HTR-8/SVneo (cell line): ENCODE measurements at places on chromosomes 3 and 15.

- DNase-seq, result no peak
Observed at GRCh38 chr3:126019683-126020082, 50.7 kb downstream of the ROPN1B start.

GRCh38 chr3:173138026-173138425 lies 3.0 kb downstream of the SPATA16 start:
- DNase-seq, result no peak

GRCh38 chr3:16103472-16103871 lies 71.0 kb upstream of the GALNT15 start:
- DNase-seq, result no peak

DNA sequence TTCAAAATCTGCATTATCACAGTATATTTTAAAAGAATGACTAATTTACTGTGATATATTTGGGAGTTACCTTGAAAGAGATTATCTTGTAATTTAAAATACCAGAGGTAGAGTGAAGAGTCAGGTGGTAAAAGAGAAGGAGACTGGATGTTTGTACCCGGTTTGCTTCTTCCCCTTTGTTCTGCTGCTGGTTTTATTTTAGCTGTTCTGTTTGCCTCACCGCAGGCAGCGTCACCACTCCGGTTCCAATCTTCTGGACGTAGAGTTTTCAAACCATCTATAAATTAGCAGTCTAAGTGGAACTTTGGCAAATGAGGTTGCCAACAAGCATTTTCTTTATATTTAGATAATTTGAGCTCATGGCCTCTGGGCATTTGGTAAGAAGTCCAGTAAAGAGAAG lies 38.2 kb downstream of the PPARG start:
- no peak for DNase-seq

DNA sequence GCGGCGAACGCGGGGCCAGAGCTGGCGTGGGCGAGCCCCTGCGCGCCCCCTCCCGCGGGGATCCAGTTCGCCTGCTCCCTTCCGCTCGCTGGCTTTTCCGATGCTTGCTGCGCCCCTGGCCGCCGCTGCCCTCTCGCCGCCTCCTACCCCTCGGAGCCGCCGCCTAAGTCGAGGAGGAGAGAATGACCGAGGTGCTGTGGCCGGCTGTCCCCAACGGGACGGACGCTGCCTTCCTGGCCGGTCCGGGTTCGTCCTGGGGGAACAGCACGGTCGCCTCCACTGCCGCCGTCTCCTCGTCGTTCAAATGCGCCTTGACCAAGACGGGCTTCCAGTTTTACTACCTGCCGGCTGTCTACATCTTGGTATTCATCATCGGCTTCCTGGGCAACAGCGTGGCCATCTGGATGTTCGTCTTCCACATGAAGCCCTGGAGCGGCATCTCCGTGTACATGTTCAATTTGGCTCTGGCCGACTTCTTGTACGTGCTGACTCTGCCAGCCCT lies 721 bp downstream of the P2RY1 start:
- DNase-seq, result peak; percentile 1

DNA sequence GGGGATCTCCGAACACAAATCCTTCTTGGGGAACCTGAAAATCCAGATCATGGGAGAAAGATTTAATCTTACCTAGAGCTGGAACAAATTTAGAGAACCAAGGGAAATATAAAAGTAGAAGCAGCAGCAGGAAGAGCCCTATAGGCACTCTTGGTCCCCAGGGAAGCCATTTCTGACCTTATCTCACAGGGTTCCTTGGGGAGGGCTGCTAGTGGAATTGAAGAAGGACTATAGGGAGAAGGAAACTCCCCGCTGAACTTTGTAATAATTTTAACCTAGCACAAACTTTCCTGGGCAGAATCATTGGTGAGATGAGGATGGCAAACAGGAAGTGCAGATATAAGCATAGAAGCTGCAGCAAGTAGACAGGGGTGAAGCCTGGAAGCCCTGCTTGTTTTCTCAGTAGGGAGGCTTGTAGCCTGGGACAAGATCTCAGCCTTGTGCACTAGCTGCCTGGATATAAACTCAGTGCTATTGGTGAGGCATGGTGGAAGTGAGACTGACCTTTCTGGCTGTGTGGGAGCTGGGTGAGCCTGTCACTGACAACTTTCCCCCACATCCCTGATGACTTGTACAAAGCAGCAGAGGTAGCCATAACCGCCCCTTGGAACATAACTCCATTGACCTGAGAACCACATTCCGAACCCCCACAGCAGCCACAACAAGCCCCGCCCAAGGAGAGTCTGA lies 343.0 kb upstream of the TGFBR2 start:
- DNase-seq, result no peak
